DND-41 (cell line): ENCODE measurements at places on chromosomes 2 and 18.

DNA sequence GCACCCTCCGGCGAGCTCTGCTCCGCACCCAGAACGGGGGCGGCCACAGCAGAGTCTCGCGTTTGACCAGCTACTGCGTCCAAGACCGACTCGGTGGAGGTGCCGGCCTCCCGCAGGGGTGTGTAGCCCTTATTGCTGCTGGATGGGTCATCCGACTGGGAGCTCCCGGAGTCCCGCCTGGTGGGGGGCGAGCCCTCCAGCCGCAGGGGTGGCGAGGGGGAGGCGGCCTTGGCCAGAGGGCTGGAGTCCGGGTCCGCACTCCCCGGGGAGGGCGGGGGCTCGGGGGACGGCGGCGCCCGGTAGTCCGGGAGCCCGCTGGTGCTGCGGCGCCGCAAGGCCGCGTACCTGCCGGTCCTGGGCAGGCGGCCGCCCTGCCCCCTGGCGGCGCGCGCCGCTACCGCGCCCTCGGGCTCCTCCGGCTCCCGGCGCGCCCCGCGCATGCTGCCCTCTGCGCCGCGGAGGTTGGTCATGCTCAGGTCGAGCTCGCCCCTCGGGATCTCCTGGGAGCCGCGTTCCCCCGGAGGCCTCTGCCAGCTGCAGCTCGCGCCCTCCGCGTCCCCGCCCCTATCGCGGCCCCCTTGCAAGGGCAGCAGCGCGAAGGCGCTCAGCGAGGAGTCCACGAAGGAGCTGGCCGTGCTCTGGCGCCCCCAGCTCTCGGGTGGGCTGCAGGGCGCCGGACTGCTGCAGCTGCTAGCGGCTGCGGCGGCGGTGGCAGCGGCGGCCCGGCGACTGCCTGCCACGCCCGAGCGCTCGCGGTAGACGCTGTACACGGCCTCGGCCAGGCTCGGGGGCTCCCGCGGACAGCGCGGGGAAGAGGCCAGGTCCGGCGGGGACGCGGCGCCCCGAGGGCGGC is 4.8 kb downstream of the TMEM200C start:
- DNase-seq: no peak
- H3K27ac ChIP-seq: no peak overlapping the region
- no peaks in the 10 kb centered on the region for H3K4me1 ChIP-seq
- no peaks in the 10 kb centered on the region for H3K27me3 ChIP-seq

GRCh38 chr18:26656431-26656943 is 108.1 kb upstream of the KCTD1 start:
- no peak for DNase-seq
- H3K27me3 ChIP-seq: no peaks in the 10 kb centered on the region
- peaks cover 38% of the 10 kb centered on the region for H3K4me1 ChIP-seq

DNA sequence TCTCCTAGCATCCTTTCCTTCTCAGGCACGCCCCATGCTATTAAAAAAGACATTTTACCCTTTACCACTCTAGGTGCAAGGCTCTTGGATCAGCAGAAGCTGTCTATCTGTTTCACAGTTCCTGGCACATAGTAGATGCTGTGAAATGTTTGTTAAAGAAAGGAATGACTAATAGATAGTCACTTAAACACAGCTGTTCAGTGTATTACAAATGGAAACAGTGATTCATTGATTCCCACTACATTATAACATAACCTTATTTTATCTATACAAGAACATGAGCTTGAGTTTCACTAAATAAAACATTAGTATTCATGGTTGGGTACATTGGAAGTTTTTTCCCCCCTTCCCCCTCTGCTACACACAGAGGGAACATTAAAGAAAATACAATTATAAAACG is 142.1 kb downstream of the ASXL3 start:
- DNase-seq: no peak
- H3K4me1 ChIP-seq: no peaks in the 10 kb centered on the region
- no peak overlapping the region for H3K4me3 ChIP-seq
- H3K36me3 ChIP-seq: no peaks in the 10 kb centered on the region

GRCh38 chr2:105893011-105893995 is 148.6 kb downstream of the NCK2 start:
- peaks cover 34% of the 10 kb centered on the region for H3K4me1 ChIP-seq
- no peaks in the 10 kb centered on the region for H3K27me3 ChIP-seq
- no peak overlapping the region for H3K27ac ChIP-seq
- no peak overlapping the region for H3K4me3 ChIP-seq
- DNase-seq: no peak

GRCh38 chr2:54310961-54311360 is 54.9 kb upstream of the TSPYL6 start:
- no peak overlapping the region for H3K27ac ChIP-seq
- H3K27me3 ChIP-seq: no peaks in the 10 kb centered on the region
- no peaks in the 10 kb centered on the region for H3K36me3 ChIP-seq
- H3K4me3 ChIP-seq: no peak overlapping the region

DNA sequence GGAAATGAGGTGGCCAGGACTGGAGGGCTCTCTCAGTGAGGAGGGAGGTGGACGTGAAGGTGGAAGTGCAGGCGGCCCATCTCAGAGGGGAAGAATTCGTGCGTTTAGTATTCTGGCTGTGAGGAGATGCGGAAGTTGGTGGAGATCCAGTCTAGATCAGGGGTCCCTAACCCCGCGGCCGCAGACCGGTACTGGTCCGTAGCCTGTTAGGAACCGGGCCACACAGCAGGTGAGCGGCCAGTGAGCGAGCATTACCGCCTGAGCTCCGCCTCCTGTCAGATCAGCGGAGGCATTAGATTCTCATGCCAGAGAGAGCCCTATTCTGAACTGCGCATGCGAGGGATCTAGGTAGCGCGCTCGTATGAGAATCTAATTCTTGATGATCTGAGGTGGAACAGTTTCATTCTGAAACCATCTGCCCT is 1.6 kb upstream of the FHOD3 start:
- H3K27me3 ChIP-seq: no peaks in the 10 kb centered on the region
- H3K4me3 ChIP-seq: no peak overlapping the region
- H3K36me3 ChIP-seq: no peaks in the 10 kb centered on the region
- no peaks in the 10 kb centered on the region for H3K4me1 ChIP-seq

GRCh38 chr2:42954227-42954962 is 162.0 kb upstream of the HAAO start:
- no peaks in the 10 kb centered on the region for H3K36me3 ChIP-seq
- H3K4me1 ChIP-seq: peaks cover 24% of the 10 kb centered on the region
- H3K27me3 ChIP-seq: no peaks in the 10 kb centered on the region
- DNase-seq: no peak
- no peak overlapping the region for H3K4me3 ChIP-seq

GRCh38 chr2:158743466-158743865 is 51.7 kb upstream of the DAPL1 start:
- no peak overlapping the region for H3K27ac ChIP-seq
- H3K4me1 ChIP-seq: no peaks in the 10 kb centered on the region
- no peak for DNase-seq
- peaks cover 9% of the 10 kb centered on the region for H3K27me3 ChIP-seq
